ENCODE measurements at places on chromosomes 7 and 10. TPM values are rescaled to one million over a fixed set of nuclear protein-coding genes. Genes with fewer than 3 reads are reported as not detected.

AGFG2 gene
- total RNA-seq = 4.4 TPM

PHYH gene
- total RNA-seq = 12.6 TPM

FAM131B gene
- 0.36 TPM for total RNA-seq

RBP4 gene
- not detected for total RNA-seq

ZWINT gene
- 2.5 TPM for total RNA-seq

AZGP1 gene
- total RNA-seq = not detected

DNA sequence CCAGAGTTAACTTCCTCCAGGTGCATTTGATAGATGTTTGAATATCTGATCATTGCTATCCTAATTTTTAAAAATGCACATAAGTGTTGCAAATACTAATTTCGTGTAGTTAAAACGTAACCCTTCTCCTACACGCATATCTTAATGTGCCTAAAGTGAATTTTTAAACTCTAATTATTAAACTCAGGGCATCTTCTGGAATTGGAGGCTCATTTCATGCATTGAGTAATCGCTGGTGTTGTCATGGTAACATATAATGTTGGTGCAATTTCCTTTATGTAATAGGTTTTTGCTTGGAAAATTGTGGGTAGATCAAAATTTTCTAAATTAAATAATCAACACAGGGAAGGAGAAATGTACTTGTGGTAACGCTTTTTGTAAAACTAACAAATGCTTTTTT is 56.2 kb downstream of the ARMC3 start:
- no peak for DNase-seq

GRCh38 chr10:46306516-46307184 is 19.9 kb downstream of the ANTXRL start:
- DNase-seq = no peak

DNA sequence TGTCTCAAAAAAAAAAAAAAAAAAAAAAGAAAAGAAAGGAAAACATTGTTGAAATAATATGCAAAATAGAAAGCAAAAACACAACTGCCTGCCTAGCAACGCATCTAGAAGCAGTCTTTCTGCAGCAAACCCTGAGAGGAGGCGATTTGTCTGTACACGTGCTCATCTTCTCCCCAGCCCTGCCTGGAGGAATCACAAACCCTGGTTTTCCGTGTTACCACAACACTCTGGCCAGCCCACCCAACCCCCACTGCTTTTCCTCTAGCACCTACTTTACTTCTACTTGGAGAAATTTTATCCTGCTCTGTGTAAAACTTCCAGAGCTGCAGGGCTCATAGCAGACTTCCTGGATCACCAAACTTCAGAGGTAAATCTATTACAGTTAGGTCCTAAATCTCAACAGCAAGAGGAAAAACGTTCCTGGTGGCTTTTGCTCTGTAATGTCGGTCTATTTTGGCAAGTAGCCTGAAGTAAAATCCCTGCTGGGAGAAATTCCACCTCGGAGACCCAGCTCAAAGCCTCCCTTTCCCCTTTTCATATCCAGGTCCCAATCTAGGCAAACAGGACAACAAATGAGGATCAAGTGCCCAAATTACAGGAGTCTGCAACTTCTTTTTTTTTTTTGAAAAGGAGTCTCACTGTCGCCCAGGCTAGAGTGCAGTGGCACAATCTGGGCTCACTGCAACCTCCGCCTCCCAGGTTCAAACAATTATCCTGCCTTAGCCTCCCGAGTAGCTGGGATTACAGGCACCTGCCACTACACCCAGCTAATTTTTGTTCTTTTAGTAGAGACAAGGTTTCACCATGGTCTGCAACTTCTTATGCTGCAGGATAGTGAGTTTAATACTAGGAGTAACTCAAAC is 91.6 kb downstream of the DNMBP start:
- no peak for DNase-seq

DNA sequence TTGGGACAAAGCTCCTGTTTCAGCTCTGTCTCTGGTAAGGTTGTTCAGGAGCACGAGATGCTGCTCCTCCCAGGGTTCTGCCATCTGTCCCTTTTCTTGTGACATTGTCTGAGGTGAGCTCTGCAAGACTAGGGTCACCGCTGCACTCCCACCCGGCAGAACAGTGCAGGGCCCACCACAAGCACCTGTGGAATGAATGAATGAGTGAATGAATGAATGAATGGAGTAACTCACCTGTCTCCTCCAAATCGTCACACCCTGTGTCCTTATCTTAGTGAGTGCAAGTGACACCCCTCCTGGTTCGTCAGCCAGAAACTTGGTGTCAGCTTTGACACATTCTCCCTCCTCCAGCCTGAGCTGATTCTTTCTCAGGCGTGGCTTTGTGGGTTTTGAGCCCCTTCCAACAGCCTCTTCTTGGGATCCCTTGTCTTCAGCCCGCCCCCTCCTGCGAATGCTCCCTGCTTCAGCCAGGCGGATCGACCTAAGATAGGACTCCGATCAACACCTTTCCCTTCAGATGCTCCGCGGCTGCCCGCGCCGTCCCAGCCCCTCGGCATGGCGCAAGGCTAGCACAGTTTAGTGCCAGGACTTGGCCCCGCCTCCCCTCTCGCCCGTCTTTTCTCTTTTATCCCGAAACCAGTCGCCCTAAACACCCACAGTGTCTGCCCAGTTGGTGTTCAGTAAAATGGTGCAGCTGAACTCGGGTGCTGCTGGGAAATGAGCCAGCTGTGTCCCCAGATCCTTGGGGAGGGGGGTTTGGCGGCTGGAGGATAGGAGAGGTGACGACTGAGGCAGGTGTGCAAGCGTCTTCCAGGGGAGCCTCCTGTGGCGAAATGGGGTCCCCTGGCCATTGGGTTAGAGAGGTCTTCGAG is 89.3 kb downstream of the BEND7 start:
- DNase-seq = no peak

GRCh38 chr10:97676770-97677581 is 10.1 kb downstream of the AVPI1 start:
- peak; percentile 70 for DNase-seq

GRCh38 chr7:138247568-138248333 is 171.5 kb downstream of the AKR1D1 start:
- DNase-seq = no peak

DNA sequence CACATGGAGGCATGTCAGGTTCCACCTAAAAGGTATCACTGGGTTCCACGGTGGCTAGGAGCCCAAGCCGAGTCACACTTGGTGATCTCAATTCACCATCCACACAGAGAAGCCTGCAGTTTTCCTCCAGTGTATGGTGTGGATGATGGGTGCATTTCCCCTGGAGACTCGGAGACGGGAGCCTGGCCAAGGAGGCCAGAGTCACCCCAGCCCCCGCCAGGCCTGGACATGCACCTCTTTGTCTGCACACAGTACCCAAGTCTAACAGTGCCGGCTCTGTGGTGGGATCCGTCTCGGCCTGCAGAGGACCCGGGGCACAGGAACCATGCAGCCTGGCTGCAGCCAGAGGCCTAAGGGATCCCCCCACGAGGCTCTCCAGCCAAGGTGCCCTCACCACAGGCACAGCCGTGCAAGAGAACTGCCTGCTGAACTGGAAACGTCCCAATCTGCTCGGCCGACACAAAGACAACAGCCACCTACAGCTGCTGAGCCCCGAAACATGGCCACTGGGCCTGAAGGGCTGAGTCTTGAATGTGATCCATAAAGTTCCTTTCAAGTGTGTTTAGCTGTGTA is 75.2 kb downstream of the DIP2C start:
- DNase-seq = no peak

DNA sequence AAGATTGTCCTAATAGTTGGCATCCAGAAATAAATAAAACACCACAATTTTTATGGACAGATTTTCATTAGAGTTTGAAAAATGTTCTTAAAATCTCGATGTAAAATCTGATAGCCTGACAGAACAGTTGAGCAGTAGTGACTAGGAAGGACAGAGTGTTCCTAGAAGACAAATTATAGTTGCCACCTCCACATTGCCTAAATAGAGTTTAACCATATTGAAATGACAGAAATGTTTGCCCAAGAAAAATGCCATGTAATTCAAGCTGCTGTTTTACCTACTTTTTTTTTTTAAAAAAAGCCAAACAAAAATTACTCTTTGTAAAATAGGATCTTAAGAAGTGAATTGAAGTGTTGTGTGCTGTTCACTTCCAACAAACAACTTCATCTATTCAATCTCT is 8.9 kb upstream of the HERC4 start:
- no peak for DNase-seq

DNA sequence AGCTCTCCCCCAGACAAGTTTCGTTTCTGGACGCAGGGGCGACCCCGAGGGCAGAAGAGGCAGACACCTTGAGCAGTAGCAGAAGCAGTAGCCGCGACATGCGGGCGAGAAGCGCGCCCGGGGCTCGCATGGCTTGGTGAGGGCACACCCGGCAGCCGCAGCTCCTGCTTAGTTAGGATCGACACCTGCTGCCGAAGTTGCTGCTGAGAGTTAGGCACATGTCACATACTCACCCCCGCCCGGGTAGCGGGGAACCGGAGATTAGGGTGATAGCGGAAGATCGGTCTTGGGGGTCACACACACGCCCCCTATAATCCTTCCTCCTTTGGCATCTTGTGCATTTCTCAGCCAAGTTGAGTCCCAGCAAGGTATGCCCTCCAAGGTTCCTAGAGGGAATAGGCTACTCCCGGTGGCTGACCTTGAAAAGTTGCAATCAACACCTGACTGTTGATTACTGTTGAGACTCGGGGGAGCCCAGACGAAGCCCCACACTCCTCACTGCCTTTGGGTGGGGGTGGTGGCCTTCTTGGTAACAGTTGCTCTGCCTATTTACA is 668 bp downstream of the GPR37 start:
- DNase-seq = no peak

GRCh38 chr10:86773498-86773897 is 17.1 kb downstream of the BMPR1A start:
- no peak for DNase-seq

GRCh38 chr7:134589491-134589941 is 40.6 kb downstream of the AKR1B15 start:
- no peak for DNase-seq

DNA sequence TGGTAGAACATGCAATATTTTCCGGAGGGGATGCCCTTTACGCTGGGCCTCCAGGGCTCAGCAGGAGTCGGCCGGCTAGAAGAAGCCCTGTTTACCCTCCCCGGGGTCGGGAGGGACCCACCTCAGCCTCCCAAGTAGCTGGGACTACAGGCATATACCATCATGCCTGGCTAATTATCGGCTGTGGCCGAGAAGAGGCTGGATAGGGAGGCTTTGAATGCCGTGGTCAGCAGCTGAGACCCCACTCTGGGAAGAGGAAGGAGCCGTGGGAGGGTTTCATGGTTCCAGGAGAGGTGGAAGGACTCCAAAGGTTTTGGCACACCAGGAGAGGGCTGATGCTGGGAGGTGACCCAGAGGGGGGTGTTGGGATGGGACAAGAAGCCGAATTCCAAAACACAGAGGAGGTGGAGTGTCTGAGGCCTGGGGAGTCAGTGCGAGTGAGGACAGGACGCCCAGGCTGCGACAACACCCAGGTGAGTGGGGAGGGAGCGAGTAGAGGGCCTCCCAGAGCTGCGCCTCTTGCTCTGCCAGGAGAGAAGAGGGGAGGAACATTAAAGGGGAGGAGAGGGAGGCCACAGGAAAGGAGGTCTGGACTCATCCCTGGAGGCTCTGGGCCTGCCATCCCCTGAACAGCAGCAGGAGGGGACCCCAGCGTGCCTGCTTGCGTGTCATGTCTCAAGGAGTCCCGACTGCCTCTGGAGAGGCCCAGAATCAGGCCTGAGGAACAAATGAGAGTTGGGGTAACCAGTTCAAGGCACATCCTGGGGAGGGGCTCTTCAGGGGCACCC is 19.6 kb downstream of the GRID2IP start:
- DNase-seq = no peak

GRCh38 chr7:42236266-42236975 is 588 bp downstream of the GLI3 start:
- DNase-seq = peak; percentile 11

DNA sequence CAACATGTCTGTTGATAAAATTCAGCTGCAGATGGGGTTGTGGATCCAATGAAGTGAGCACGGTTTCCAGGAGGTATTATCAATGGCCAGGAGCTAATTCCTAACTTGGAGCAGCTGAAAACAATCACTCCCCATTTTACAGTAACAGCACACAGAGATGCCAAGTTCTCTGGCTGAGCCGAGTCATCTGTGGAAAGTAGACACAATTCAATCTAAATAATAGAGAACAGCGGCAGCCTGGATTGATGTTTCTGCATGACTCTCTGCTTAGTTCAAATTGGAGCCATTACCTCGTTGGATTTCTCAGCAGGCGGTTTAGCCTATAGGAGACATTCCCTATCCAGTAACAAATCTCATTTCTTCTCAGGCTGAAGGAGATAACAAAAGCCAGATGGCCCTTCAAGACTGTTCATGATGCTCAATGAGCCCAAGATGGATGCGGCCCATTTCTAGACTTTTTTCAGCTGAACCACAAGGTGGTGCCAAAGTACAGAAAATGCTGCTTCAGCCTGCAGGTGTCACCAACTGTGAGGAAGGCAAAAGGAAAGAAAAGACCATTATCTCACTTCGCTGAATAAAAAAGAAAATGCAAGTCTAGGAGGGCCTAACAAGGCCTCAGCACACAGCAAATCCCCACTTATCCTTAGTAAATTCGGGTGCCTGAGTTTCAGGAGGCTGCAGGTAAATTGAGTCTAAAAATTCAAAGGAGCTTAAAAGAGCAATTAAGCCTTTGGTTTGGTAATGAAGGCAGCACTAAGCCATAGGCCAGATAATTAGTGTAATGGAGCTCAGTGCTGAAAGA is 83.7 kb downstream of the SLC16A9 start:
- DNase-seq = peak; percentile 34

GRCh38 chr10:62000726-62001125 is 99.2 kb downstream of the ARID5B start:
- no peak for DNase-seq
